ENCODE measurements at places on chromosomes 2 and 18.

- DNase-seq = no peak
These were observed 31.3 kb downstream of the KIAA2012 start for GRCh38 chr2:202104286-202104870.

DNA sequence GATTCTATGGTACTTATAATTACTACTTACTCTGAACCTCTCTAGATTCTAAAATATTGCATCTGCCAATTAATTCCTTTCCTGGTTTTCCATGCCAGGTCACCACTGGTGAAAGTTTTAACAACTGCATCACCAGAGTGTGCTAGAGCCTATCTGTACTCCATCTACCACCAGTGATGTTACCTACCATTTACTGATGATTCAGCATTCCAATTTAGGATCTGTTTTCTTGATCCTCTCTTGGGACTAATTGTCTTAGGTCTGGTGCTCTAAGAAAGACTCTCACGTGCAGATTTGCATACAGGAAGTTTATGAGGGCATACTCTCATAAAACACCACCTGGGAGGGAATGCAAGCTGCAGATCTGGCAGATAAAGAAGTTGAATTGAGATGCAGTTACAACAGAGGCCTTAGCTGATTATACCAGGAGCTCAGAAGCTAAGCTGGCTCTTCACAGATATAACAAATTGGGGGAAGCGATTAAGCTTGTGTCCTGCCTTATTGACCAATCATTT, 347.6 kb upstream of the VRK2 start:
- no peak for DNase-seq

- DNase-seq = no peak
These were observed 137.3 kb downstream of the TMEM131 start for GRCh38 chr2:97858442-97858841.

- DNase-seq = no peak
These were observed 24.3 kb downstream of the TPO start for GRCh38 chr2:1437537-1437936.

DNA sequence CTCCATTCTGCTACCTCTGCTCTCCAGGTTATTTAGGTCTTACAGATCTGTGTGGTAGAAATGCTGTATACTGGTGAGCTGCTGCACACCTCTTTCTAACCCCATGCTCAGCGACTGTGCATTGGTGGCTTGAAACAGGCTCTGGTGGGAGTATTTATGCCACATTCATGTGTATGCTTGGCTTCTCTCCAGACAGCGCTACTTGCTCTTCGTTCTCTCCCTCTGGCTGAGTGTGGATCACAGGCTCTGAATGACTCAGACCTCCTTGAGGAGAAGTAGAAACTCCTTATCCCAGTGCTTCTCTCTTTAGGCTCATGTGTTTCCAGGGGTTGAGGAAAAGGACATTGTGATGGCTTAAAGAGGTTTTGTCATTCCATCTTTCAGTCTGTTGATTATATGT, 54.9 kb downstream of the FHOD3 start:
- no peak for DNase-seq

- no peak for DNase-seq
These were observed 229.1 kb upstream of the FN1 start for GRCh38 chr2:215664847-215665525.

DNA sequence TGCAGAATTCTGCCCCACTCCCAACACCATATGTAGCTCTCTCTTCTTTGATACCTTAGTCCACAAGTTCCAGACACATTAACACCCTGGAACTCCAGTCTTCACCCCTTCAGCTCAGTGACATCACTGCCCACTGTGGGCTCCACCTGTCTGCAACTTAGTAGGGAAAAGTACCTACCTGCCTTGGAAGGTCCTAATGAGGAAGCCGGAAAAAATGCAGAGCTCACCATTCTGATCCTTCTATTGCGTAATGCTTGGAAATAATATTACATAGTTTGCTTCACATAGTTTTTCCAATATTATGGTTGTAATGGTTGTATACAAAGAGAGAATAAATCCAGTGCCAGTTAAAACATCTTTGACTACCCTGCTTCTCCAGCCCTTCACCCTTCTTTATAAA, 738.4 kb downstream of the RNF144A start:
- no peak for DNase-seq

DNA sequence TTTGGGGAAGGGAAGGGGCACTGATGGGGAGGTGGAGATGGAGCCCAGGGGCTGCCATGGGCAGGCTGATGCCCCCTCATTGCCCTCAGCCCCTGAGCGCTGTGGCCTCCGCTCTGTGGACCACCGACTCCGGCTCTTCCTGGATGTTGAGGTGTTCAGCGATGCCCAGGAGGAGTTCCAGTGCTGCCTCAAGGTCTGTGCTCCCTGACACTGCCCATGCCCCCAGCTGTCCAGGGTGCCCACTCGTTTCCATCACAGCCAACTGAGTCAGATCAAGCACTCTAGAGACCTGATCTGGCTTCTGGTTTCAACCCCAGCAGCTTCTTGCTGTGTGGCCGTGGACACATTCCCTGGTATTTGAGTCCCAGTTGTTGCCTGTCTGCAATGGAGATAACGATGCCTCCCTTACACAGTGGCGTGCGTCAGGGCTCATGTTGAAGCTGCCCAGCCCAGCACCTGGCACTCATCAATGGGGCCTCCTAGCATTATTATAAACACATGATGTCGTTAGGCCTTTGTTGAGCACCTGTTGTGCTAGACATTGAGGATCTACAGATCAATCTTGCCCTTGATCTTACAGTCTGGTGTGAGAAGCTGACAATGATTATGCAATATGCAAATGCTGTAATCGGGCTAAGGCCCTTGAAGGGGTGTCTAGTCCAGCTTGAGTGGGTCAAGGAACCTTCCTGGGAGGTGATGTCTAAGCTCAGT, 14.4 kb downstream of the STK11IP start:
- DNase-seq = no peak

DNA sequence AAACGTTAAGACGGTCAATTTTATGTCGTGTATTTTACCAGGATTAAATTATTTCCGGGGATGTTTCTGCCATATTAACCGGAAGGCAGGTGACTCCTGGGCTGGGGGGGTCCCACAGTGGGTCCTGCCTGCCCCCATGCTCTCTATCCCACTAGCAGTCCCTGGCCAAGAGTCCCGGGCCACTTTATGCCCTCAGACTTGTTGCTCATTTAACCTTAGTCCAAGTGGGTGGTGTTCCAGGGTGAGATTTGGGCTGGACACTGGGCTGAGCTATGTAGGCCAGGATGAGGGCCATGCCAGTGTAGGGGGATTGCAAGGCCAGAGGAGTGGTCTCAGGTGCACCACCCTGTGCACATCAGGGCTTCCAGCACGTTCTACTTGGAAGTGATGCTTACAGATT, 24.1 kb downstream of the TWIST2 start:
- DNase-seq = no peak

DNA sequence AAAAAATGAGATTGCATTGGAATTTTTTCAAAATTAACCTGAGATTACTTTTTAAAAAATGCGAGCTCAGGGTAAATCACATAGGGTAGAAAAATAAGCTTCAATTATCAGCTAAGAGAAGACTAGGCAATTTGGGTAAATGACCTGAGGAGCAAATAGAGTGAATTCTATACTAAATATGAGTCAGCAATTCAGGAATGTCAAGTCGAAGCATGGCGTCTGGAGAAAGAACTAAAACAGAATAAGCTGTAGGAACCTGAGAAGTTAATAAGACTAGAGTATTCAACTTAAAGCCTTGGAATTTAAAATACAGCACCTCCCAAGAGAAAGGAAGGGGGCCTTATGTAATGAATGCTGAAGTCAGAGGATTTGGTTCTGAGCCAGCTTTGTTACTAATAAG, 487.0 kb downstream of the SUCLG1 start:
- no peak for DNase-seq

DNA sequence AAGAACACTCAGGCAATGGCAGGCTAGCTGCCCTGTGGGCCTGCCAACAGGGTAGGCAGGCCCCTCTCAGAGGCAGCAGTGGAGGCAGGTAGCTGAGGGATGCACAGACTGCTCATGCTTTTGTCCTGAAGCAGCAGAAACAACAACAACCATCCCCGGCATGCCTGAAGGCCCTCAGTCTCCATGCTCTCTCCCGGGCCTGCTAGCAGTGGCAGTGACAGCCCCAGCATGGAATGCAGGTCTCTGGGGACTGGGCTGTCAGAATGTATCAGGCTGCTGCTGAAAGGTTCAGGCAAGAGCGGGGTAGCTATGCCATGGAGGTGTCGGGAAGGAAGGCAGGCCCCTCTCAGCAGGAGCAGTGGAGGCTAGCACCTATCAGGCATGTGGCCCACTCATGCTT, 209.8 kb downstream of the KCNJ3 start:
- DNase-seq = no peak

DNA sequence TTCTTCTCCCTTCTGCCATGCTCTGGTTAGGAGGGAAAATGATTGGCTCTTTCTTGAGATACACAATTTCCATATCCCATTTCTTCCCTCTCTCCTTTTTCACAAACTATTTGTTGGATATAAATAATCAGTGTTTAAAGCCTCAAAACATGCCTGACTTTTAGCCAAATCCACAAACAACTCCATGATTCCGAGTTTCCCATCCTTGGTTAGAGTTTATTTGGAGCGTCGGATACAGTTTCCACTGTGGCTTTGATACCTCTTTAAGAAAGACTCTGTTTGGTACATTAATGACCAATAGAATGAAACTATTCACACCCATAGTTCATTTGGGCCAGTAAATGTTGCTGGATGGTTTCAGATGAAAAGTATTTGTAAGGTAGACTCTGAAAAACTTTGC, 5.9 kb upstream of the FHL2 start:
- no peak for DNase-seq

- no peak for DNase-seq
These were observed at the start of gene TFPI for GRCh38 chr2:187554011-187554703. TSS of gene TFPI (minus strand) at chr2:187554435. CDS start at chr2:187503768, 50,667 bp downstream.

- no peak for DNase-seq
These were observed 32.3 kb downstream of the CYP26B1 start for GRCh38 chr2:72115110-72116080.

GRCh38 chr18:78821396-78821795, 158.2 kb upstream of the SALL3 start:
- DNase-seq = no peak

DNA sequence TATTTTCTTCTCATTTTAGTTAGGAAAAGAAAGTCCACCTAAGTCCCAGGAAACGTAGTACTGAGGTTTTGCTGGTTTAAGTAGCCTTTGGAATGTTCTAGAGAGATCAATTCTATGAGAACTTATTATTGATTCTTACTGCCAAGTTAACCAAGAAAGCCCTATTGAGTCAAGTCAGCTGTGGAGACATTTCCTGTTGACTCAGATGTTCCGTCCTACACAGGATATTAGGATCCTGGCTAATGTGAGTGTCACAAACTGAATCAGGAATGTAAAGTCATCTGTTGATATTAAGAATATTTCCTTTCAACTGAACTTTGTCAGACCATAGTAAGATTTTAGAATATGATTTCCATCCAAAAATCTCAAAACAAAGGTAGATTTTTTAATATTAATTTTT, 654.3 kb downstream of the LRRTM4 start:
- no peak for DNase-seq

GRCh38 chr2:219003979-219004378, 10.8 kb upstream of the CRYBA2 start:
- DNase-seq = no peak

DNA sequence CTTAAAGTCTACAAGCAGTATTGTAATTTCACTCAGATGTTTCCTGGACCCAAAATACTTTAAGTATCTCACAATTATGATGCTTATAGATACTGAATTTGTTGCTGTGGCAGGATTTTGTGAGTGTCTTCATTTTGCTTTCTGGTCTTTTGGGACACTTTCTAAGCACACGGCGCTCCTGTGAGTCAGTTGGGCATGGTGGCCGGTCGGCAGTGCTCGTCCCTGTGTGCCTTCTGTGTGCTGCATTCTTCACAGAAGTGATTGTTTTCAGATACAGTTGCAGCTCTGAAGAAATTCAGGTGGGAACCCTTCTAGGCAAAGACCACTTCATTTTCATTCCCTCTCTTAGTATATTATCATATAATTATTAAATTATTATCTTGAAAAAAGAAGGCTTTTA, 273.3 kb downstream of the ZNF407 start:
- no peak for DNase-seq

- DNase-seq = no peak
These were observed 33.7 kb downstream of the YES1 start for GRCh38 chr18:778194-778927.

DNA sequence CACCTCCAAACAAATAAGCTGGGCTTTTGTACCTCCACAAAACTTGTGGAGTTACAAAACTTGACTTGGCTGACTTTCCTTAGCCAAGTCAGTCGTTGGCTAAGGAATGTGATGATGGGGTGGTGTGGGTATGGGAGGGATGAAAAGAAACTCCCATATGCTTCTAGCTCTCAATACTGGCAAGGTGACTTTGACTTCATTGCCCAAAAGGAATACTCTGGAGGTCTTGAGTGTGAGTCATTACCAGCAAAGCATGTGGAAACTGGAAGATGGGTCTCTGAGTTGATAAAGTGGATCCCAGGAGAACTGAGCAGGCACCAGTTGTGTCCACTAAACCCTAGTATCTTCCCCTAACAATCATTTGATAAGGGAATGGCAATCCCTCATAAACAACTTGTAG, 226.7 kb downstream of the GULP1 start:
- DNase-seq = no peak

GRCh38 chr2:58099096-58099769, 52.6 kb downstream of the VRK2 start:
- no peak for DNase-seq

GRCh38 chr2:197513915-197514314, 2.0 kb upstream of the MOB4 start:
- no peak for DNase-seq

GRCh38 chr2:133490411-133490980, 77.8 kb downstream of the NCKAP5 start:
- DNase-seq = no peak

DNA sequence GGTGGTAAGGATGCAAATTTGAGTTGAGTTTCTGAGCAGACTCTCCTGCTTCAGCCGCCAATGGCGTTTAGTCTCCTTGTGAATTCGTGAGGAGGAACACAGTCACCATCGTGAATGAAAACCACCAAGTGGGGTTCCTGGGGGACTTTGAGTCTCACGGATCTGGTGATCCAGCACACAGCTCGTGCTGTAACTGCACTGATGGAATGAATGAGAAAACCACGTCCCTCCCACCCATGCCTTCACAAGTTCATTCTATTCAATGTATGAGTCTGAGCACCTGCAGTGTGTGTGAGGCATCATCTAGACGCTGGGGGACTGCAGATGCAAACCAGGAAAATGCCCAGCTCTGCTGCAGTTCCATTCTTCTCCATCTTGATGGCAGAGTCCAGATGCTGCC, 127.9 kb downstream of the PIEZO2 start:
- DNase-seq = no peak

GRCh38 chr18:11823545-11823944, 27.7 kb upstream of the CHMP1B start:
- no peak for DNase-seq

DNA sequence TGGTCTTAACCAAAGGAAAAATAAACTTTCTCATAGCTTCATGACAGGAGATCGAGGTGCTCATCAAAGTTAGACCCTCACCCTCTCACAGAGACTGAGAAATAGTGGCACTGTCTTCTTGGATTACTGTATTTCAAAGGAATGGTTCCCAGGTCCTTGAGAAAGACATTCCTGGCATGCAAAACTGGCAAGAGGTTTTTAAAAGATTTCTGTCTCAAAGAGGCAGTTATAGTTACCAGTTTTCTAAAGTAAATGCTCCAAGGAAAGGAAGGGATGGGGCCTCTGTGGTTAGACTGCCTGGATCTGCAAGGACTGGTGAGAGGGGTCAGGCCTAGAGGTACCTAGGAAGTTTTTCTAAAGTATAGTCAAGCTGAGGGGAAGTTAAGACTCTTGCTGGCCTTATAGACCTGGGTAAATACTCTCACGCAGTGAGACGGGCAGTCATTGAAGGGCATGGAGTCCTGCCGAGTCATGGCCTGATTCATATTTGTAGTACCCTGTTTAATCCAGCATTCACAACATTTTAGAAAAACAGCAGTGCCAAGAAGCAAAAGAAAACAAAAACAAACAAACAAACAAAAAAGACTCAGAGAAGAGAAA, 226.1 kb downstream of the DOK6 start:
- no peak for DNase-seq

Data from CD4-positive, alpha-beta T cell treated with Interleukin-21 for 1 hour (primary cell).